Stimulated activated CD8-positive, alpha-beta memory T cell treated with anti-CD3 and anti-CD28 coated beads, Interleukin-12 subunit alpha, Interleukin-12 subunit beta, amount 100 ng/mL, for 4 hours (primary cell): ENCODE measurements at places on chromosomes 7 and 10.

GRCh38 chr7:109926738-109927137 lies 1164.2 kb upstream of the LRRN3 start:
- DNase-seq: no peak

- DNase-seq: no peak
These were observed 295.2 kb upstream of the ZNF32 start for GRCh38 chr10:43943818-43944360.

GRCh38 chr10:110158051-110159005 lies 49.1 kb upstream of the MXI1 start:
- no peak for DNase-seq

DNA sequence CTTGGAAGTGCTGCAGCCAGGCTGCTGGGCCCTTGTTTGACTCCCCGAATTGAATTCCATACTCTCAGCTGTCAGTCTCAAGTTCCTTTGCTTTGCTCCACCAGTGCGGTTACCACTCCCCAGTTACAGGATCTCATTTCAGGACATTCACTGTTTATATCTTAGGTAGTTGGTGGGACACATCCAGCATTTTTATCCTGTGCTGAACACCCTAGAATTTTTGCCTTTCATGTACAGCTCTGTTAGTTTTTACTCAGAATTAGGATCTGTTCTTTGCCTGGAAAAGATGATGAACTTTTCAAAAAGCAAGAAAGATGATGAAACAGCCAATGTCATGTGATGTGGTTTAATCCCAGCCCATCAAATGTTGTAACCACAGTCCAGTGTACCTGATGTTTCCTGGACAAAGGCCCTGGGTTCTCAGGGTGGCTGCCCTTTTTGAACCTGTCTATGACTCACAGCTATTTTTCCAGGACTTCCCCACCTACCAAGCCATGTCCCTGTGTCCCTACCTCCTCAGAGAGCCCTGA lies 149.7 kb downstream of the NOC3L start:
- DNase-seq: no peak

DNA sequence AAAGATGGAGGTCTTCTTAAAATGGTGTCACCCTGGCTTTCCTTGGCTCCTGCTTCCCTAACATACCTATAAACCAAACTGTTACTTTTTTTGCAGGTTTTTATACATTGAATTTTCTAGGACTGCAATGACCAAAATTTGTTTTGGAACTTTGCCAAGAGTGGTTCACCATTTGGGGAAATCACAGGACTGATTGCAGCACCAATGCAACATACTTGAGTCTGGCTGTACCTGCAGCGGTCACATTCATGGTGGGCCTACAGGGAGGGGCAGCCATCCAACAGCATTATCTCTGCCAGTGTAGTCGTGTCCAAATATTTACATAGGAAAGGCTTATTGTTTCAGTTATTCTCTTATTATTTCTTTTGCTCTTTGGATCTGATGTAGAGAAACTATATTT lies 69.0 kb downstream of the HACD1 start:
- no peak for DNase-seq

- no peak for DNase-seq
These were observed 14.7 kb upstream of the CAMK2G start for GRCh38 chr10:73889014-73889413.

DNA sequence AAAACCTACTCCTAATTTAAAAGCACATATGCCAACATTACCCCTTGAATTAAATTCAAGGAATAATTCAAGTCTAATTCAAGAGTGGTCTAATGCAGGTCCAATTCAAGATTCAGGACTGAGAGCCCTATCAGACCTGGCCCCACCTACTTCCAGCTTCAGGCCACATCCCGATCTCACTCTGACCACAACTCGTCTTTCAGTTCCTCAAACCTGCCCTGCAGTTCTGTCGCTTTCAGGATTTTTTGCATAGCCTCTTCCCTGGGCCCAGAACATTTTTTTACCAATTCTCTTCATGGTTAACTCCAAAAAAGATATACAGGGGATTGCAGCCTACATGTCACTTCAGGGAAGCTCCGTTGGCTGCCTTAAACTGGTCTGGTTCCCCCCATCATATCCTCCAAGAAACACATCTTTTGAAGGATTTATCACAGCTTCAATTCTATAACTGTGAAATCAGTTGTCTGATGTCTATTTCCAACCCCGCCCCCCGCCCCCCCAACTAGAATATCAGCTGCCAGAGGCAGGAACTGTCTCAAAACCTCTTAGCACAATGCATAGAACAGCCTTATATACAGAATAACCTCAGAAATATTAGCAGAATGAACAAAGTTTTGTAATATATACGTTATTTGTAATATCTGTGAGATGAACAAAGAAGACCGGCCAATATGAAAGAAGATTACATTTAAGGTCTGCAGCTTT lies 20.8 kb downstream of the CCDC6 start:
- DNase-seq: no peak

DNA sequence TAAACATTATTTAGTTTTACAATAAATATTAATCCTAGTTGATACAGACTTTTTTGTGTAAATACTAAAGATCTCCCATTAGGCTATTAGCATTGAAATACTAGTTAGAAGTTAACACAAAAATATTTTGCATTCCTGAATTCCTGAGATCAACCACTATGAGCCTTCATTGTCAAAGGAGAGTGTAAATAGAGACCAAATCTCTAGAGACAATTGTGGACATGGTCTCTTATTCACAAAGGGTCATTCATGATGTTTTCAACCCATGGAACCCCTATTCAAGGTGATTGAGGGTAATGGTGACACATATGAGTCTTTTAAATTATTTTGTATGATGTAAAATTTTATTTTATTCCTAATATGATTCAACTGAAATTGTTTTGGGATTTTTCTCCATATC lies 1454.8 kb upstream of the LRRTM3 start:
- no peak for DNase-seq

GRCh38 chr10:8583096-8583495 lies 528.6 kb downstream of the GATA3 start:
- no peak for DNase-seq

GRCh38 chr7:116810267-116811116 lies 51.9 kb upstream of the CAPZA2 start:
- no peak for DNase-seq

DNA sequence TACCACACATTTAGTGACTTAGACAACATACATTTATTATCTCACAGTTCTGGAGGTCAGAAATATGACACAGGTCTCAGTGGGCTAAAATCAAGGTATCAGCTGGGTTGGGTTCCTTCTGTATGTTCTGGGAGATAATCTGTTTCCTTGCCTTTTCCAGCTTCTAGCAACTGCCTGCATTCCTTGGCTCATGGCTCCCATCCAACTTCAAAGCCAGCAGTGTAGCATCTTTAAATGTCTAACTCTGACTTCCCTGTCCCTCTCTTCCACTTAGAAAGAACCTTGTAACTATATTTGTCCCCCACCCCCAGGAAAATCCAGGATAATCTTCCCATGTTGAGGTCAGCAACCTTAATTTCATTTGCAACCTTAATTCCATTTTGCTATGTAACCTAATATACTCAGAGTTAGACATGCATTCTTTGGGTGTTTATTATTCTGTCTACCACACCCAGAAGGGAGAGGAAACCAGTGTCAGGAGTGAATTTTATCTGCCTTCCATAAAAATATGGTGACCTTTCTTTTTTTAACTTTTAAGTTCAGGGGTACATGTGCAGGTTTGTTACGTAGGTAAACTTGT lies 57.3 kb upstream of the SMIM30 start:
- DNase-seq: no peak

GRCh38 chr7:66502230-66503035 lies 126.2 kb upstream of the KCTD7 start:
- DNase-seq: no peak

DNA sequence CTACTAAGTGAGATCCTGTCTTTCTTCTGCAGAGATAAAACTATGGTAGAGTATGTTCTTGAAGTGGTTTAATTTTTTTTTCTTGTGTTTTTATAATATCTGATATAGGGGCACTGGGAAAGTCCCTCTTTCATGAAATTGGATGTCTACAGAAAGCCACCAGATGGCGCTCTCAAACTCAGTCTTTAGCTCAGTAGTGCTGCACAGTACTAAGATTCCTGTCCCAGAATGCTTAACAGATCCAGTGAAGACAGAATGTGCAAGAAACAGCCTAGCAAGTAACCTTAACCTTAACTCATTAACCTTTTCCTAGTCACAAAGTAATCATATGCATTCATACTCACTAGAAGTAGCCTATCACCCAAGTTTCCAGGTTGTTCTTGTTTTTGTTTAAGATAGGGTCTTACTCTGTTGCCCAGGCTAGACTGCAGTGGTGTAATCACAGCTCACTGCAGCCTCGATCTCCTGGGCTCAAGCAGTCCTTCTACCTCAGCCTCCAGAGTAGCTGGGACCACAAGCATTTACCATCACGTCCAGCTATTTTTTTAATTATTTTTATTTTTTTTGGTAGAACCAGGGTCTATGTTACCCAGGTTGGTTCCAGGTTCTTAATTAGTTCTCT lies 56.7 kb downstream of the IDE start:
- peak; percentile 27 for DNase-seq

DNA sequence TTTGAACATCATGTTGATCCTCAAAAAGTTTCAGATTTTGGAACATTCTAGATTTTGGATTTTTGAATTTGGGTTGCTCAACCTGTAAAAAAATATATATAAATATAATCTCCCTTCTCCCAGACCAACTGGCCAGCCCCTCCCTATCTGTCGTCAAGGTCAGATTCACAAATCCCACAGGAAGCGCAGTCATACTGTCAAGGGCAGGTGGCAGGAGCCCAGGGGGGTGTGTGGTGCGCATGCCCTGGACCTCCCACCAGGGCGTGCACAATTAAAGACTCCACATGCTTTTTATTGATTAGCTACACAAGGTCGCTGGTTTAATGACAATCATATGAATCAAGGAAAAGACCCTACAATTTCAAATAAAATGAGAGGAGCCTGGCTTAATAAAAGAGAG lies 77.0 kb upstream of the EEPD1 start:
- DNase-seq: no peak

DNA sequence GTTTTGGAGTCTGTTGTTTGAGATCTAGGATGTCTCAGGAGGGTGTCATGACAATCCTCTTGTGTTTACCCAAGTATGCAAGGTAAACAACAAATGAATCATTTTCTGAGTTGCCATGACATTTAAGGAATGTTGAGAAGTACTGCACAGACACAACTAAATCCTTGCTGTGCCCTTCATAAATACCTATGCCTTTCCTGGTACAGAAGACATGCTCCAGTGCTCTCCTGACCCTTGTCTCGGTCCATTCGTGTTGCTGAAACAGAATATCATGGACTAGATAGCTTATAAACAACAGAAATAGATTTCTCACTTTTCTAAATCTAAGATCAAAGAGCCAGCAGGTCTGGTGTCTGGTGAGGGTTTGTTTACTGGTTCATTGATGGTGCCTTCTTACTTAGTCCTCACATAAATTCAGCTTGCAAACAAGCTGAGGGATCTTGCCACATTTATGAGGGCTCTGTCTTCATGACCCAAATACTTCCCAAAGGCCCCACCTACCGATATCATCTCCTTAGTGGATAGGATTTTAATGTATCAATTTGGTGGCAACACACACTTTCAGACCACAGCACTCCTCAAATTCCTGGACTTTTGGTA lies 341.8 kb upstream of the SEMA3A start:
- DNase-seq: no peak

DNA sequence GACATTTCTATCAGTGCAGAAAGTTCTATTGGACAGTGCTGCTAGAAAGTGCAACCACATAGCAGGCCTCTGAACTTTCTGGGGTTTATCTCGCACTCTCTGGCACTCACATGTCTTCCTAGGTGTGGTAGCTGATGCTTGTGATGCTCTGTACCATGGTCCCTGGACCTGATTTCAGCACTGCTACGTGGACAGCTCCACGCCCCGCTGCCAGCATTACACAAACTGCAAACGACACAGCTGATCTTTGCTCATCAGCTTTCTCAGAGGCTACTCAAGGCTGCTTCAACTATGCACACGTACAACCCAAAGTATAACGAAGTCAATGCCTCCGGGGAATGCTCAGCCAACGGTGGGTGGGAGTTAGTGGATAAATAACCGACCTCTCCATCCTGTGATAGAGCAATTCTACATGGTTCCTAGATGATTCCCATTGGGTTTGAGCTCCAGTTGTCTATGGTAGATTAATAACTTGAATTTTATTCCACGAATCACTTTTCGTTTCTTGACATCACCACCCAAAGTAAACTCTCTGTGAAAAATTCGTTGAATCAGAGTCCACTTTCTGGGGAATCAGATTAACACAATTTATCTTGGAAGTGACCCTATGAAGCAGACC lies 302.5 kb downstream of the ACTR3B start:
- no peak for DNase-seq

- DNase-seq: peak; percentile 36
These were observed 15.4 kb downstream of the SEC24C start for GRCh38 chr10:73759512-73760115.

DNA sequence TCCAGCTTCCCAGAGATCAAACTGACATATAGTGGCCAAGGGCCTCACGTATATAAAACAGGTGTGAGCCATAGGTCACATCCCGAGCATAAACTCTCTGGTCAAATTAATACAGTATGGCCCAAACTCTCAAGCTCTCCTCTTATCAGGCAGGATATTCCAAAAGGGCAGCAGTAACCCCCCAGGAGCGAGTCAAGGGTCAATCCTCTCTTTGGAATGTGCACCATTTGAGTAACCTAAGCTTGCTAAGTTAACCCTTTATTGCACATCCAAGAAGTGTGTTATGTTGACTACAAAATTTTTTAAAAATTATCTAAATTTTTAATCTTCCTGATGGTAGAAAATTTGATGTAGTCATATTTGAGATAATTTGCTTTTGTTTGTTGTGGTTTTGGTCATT lies 4.5 kb upstream of the TRIM24 start:
- no peak for DNase-seq

DNA sequence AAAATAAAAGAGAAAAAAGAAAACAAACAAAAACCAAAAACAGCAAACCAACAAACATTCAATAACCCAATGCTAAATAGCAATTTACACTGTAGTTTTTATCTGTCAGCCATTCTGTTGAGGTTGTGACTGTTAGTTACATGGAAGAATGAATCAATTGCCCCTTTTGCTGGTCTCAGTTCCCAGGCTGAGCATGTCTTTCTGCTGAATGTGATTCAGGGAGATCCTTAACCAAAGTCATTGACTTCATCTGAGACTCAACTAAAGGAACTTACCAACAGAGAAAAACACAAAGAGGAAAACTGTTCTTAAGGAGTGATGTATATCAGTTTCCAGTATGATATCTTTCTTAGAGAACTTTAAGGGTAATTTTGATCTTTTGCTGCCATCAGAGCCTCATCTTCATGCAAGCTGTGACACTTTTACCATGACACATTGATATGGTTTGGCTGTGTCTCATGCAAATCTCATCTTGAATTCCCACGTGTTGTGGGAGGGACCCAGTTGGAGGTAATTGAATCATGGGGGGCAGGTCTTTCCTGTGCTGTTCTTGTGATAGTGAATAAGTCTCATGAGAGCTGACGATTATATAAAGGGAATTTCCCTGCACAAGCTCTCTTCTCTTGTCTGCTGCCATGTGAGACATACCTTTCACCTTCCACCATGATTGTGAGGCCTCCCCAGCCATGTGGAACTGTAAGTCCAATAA lies 469.8 kb downstream of the KIF20B start:
- DNase-seq: no peak
